ENCODE measurements at places on chromosomes 5 and 9.

GRCh38 chr5:170484847-170485615 lies 18.8 kb upstream of the KCNIP1 start:
- no peak for DNase-seq

- DNase-seq, result no peak
Observed at GRCh38 chr5:24767086-24767485, 122.3 kb upstream of the CDH10 start.

DNA sequence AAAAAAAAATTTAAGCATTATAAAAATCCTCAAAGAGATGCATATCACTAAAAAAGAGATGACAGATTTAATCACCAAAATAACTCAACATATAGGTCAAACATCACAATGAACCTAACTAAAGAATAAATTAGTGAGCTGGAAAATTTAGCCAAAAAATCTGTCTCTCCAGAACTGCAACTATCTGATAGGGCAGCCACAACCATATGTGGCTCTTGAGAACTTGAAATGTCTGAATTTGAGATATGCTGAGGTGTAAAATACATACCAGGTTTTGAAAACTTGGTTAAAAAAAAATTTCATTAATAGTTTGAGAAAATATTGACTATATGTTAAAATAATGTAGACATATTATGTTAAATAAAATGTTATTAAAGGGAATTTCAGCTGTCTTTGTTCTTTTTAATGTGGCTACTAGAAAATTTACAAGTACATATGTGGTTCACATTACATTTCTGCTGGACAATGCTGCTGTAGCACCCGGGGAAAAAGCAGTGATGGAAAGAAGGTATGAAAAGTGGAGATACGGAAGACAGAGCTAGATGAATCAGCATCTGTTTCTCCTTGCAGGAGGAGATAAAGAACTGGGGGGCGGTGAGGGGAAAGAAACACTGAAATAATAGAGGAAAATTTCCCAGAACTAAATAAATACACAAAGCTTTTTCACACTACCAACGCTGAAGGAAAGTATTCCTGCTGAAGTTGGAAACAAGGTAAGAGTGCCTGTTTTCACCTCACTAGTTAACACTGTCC lies 66.1 kb downstream of the DCP2 start:
- DNase-seq, result no peak

- DNase-seq, result peak; percentile 51
Observed at GRCh38 chr9:133715866-133716563, 22.1 kb downstream of the SARDH start.

- DNase-seq, result no peak
Observed at GRCh38 chr5:148387325-148387724, 3.6 kb downstream of the FBXO38 start.

DNA sequence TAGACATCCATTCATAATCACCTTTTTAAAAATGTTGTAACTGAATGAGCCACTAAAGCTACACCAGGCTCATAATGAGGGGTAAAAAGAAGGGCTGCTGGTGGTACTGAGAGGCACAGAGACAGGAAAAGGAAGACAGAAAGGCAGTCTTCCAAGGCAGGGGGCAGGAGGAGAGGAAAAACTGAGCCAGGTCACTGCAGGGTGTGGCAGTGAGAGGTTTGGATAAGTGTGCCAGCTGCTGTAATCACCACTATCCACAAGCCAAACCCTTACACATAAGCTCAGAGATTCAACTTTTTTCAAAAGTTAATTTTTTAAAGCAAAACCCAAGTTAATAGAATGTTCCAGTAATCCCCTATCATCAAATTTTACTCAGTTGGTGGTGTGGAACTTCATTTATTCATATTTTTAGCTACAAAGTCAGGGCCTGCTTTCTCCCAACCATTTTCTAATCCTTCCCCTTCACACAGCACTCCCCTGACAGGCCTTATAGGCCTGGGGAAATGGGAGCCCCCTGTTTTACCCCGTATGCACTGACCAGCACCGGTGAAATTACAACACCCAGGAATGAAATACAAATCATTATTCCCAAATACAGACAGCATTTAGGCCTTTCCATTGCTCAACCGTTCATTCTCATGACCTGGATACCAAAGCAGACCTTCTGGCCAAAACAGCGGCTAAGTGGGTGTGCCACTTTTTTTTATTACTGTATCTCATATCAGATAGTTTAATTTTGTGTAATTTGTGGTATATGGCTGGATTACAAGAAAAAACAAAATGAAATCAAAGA lies 76.3 kb downstream of the EFNA5 start:
- no peak for DNase-seq

DNA sequence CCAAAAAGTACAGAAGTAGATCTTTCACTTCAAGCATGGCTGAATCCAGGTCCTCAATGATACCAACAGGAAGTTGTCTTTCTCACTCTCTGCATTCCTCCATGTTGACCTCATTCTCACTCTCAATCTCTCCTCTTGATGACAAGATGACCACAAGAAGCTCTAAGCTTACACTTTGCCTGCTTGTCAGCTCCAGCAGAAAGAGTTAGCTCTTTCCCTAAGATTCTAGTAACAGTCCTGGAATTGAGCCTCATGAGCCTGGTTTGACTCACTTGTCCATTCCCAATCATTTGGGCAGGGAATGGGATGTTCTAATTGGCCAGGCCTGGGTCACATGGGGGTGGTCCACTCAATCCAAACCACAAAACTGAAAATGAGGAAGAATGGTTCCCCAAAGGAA lies 3.3 kb upstream of the CLTA start:
- DNase-seq, result no peak

- DNase-seq, result no peak
Observed at GRCh38 chr9:83066771-83067170, 3.8 kb upstream of the RASEF start.

- DNase-seq, result no peak
Observed at GRCh38 chr5:74143721-74144330, 496.7 kb downstream of the ENC1 start.

GRCh38 chr5:18394443-18394804 lies 760.2 kb downstream of the TAF11L14 start:
- DNase-seq, result no peak

- no peak for DNase-seq
Observed at GRCh38 chr9:127444921-127445850, 6.0 kb downstream of the RPL12 start.

- no peak for DNase-seq
Observed at GRCh38 chr9:88193766-88194165, 55.5 kb upstream of the SPATA31C2 start.

DNA sequence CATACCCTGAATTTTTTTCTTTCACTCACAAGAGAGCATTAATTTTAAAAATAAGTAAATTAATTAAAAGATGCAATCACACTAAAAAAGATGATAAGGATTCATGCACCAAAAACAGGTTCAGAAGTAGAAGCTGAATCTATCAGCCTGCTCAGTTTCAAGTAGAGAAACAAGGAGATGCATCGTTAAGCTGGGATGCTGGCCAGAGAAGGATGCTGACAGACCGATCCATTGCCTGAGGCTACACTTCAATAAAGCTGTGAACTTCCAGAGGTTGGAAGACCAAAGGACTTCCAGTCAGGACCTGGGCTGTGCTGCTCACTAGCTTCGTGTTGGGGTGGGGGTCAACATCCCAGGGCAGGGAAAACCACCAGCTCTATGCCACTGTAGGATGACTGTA lies 457.7 kb downstream of the EFNA5 start:
- no peak for DNase-seq

DNA sequence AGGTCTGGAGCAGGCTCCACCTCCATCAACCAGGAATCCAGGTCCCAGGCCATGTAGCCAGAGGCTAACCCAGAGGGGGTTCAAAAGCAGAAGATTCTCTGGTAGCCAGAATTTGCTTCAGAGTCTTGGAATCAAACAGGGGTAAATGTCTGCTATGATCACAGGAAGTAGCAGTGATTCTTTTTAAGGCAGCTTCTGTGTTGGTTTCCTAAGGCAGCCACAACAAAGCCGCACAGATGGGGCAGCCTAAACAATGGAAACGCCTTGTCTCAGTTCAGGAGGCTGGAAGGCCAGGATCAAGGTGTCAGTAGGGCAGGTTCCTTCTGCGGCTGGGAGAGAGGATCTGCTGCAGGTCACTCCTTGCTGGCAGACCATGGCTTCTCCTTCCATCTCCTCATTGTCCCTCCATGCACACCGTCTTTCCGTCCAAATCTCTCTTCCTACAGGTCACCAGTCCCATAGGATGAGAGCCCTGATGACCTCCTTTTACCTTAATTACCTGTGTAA lies 167.3 kb downstream of the ROR2 start:
- no peak for DNase-seq
